ENCODE measurements at places on chromosomes 13 and 19. TPM values are rescaled to one million over a fixed set of nuclear protein-coding genes. Genes with fewer than 3 reads are reported as not detected.

The CCDC61 gene
- total RNA-seq: 29.3 TPM

DNA sequence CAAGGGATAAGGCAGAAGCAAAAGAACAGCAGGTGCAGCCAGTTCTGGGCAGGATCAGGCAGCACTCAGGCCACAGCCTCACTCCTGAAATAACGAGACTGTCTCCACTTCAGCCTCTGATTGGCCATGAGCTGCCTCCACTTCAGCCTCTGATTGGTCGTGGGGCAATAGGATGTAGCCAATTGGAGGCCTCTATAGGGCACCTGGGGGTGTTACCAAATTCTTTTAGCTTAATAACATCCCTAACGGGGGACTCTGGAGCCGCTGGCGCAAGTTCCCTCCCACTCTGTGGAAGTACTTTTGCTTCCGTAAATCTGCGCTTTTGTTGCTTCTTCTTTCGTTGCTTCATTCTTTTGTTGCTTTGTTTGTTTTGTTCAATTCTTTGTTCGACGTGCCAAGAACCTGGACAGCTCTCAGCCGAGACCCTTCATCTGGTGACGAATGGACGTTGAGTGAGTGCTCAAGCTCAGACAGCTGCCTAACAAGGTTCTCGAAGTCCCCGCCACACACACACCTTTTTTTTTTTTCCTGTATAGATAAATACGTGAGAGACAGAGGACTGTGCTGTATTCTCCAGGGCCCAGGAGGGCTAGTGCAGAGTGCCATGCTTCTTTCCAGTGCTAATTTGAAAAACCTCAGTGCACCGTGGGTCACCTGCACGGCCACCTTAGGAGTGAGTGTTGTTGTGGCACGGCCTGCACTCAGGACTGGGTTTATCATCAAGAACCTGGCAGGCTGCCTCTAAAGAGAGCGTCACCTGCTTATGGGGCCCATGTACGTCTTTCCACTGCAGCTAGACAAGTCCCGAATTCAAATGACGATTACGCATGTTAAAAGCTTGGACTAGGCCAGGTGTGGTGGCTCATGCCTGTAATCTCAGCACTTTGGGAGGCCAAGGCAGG lies 32.0 kb upstream of the TUBGCP3 start:
- no peak for DNase-seq

DNA sequence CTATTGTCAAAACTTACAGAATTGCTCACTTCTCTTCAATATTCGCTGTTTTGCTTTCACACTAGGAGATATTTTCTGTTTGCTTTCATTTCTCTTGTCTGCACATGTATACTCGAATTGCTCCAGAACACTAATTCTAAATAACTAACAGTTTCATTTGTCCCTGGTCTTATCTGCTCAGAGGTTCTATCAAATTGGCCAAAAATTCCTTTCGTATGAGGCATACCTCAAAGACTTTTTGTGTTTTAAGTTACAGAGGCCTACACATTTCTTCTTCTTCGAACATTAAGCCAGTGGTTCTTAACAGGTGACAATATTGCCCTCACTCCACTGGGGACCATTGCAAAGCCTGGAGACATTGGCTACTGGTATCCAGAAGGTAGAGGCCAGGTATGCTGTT lies 1314.6 kb downstream of the EFNB2 start:
- no peak for DNase-seq

GRCh38 chr13:103539265-103539664 lies 473.0 kb upstream of the SLC10A2 start:
- no peak for DNase-seq

Measured in activated naive CD4-positive, alpha-beta T cell treated with anti-CD3 and anti-CD28 coated beads, Interleukin-2, amount 50 U/mL, for 72 hours (primary cell).